ENCODE measurements at places on chromosomes 16 and 17. TPM values are rescaled to one million over a fixed set of nuclear protein-coding genes. Genes with fewer than 3 reads are reported as not detected.

NPIPA3 gene
- 1.3 TPM for polyA plus RNA-seq

- no peak for DNase-seq
Observed at GRCh38 chr17:16033729-16034349, 34.2 kb downstream of the TTC19 start.

- DNase-seq = peak; percentile 54
Observed at GRCh38 chr16:66604376-66605176, at the start of gene CMTM3. Gene CMTM3 (plus strand): TSS chr16:66604704. CDS start chr16:66604806, 102 bp downstream.

GRCh38 chr17:48579760-48580554, 1.8 kb upstream of the HOXB4 start:
- peak; percentile 55 for DNase-seq

DNA sequence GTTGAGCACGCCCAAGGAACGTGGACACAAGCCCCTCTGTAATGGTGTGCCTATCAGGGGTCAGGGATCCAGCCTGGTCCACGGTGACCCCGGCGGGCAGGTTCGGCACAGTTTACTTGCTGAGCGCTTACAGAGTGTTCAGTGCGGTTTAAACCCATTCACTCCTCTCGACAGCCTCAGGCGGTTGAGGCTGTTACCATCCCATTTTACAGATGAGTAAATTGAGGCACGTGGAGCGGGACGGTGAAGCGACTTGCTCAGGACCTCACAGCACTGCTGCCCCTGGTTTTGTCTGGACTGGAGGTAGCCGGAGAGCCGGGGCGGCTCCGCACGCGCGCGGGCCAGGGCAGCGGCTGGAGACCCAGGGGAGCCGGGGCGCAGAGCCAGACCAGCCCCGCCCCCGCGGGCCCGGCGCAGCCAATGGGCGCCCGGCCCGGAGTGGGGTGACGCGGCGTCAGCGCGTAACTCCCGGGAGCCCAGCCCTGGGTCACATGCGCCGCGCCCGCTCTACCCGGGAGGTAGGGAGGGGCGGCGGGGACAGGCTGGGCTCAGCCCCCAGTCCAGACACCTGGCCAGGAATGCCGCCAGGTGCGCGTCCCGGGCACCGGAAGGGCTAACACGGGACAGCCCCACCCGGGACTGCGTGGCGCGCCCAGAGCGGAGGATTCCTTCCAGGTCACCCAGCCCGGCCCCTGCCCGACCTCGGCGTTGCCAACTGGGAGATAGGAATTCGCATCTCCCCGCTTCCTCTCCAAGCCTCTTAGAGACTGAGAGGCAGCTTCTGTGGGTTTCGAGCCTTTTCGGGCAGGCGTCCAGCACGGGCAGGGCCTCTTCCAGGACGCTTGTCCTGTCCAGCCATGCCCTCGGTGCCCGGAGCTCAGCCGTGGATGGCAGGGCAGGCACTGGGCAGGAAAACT, 3.3 kb upstream of the SREBF1 start:
- DNase-seq = peak; percentile 90
